ENCODE measurements at places on chromosomes 2 and 18.
A peak's percentile ranks its signal among the peaks of the same experiment; 100 is the strongest.

GRCh38 chr2:36466135-36466534, 110.6 kb downstream of the CRIM1 start:
- no peak for DNase-seq

GRCh38 chr18:70058916-70059315, 111.2 kb upstream of the CD226 start:
- no peak for DNase-seq

GRCh38 chr2:134348239-134348638, 94.4 kb downstream of the MGAT5 start:
- DNase-seq = no peak

DNA sequence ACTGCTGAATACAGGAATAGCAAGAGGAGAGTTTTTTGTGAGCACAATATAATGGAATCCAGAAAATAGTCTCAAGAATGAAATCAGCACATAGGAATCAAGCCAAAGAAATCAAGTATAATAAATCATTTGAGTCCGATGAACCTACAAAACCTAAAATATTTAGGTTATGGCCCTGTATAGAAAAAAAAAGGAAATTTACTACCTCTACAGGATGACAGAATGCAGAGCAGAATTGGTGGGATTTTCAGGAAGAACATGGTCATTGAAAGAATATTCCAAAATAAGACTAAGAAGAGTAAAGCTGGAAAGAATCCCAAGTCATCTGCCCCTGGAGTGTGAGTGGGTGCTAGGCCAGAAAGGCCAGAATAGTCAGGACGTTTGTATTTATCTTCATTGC, 1041.2 kb upstream of the CDH2 start:
- no peak for DNase-seq

DNA sequence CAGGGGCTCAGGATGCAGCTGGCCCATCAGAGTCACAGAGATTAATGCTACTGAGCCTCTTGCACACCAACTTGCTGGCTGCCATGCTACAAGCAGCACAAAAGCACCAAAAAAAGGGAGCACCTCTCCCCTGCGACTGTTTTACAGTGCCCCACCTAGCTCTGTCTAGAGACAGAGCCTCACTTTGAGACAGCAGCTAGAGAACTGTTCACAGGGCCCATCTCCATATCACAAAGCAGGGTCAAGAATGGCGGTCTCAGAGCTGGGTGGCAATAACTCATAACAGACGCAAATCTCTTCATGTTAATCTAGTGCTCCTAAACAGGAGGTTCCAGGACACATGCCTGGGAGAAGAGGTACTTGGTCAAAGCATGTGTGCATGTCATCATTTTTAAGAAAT, 953.0 kb downstream of the DCDC2C start:
- no peak for DNase-seq

DNA sequence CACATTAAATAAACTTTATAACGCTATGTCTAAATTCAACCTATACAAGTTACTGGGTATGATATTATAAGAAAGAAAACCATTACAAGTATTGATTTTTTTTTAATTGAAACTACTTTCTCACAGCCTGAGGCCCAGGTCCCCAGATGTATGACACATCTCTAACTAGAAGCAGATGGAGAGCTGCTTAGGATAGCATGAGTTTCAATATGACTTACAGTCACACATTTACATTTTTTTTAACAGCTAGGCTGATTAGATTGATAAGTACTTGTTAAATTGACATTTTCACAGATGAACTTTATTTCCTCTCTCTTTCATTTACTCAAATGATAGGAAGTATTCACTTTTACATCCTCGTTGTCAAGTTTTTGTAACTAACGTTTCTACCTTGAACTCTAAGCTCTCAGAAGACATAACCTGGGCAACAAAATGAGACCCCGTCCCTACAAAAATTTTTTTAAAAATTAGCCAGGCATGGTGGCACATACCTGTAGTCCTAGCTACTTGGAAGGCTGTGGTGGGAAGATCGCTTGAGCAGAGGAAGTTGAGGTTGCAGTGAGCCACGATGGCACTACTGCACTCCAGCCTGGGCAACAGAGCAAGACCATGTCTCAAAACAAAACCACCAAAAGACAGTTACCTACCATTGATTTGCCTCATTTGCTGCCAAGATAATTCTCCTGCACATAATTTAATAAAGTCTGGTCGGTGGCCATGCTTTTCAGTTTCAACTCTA, 52.4 kb downstream of the STK39 start:
- no peak for DNase-seq

DNA sequence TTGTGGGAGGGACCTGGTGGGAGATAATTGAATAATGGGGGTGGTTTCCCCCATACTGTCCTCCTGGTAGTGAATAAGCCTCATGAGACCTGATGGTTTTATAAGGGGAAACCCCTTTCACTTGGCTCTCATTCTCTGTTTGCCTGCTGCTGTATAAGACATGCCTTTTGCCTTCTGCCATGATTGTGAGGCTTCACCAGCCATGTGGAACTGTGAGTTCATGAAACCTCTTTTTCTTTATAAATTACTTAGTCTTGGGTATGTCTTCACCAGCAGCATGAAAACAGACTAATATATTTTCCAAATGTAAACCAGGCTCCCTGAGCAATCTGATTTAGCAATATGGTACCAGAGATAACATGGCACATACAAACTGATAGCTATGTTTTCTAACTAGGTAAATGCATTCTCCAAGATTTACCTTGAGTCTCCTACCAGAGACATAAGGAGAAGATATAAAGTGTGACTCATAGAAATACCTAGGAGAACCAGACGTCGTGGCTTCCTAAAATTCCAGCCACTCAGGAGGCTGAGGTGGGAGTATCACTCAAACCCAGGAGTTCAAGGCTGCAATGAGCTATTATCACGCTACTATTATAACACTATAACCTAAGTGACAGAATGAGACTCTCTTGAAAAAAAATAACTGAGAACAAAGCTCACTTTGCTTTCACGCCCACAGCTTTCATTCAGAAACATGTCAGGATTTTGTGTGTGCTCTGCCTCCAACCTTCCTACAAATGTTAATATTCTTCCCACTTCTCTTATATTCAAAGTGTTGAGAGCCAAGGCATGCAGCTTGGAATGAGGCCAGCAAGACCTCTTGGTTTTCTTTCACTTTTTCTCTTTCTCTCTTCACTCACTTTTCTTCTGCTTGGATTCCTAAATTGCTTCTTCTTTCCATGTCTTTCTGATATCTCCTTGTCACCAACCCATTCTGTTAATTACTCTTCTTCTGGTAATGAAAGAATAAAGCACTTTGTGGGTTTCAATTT, 263.9 kb upstream of the UBE2E3 start:
- no peak for DNase-seq

- DNase-seq = no peak
These were observed 53.3 kb upstream of the COL5A2 start for GRCh38 chr2:189232759-189233406.

- peak; percentile 71 for DNase-seq
These were observed 321.5 kb downstream of the FBXO15 start for GRCh38 chr18:73826098-73826497.

DNA sequence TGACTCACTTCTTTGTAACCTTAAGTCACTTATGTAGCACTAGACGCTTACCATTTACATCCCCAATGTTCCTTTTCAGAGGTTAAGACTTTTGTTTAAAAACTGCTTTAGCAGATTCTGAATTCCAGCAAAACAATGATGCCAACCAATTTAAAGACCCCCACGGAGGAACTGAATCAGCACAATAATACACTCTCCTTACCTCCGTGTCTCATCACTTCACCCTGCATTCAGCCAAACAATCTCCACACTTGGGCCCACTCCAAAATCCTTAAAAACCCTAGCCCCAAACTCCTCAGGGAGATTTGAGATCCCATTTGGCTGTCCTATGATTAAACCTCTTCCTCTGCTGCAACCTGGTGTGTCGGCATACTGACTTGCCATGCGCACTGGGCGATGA, 153.9 kb downstream of the B3GNT2 start:
- no peak for DNase-seq

DNA sequence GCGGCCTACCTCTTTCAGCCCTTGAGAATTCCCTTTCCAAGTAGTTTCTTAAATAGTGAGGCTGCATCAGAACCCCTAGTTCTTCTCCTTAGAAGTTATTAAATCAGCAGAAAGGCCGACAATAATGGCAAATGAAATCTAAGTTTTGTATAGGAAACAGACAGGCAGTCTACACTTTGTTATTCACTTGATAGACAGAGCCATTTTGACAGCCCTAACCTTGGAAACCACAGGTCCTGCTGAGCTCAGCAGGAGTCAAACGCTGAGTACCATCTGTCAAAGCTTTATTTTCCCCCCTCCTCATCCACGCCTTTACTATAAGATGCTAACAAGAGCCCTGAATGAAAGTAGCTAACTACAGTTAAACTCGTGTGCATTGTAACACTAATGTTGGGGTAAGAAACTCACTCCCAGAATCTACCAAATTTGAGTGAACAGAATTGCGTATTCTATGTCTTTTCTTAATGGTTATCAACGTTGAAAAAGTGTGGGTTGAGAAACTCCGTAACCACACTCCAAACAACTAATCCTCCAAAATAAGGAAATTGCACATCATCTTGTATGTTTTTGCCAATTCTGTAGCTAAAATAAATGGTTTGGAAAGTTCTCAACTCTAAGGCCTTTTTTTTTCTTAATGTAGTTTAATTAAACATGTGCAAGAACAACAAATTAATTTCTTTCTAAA, 90.6 kb upstream of the EFEMP1 start:
- DNase-seq = no peak

DNA sequence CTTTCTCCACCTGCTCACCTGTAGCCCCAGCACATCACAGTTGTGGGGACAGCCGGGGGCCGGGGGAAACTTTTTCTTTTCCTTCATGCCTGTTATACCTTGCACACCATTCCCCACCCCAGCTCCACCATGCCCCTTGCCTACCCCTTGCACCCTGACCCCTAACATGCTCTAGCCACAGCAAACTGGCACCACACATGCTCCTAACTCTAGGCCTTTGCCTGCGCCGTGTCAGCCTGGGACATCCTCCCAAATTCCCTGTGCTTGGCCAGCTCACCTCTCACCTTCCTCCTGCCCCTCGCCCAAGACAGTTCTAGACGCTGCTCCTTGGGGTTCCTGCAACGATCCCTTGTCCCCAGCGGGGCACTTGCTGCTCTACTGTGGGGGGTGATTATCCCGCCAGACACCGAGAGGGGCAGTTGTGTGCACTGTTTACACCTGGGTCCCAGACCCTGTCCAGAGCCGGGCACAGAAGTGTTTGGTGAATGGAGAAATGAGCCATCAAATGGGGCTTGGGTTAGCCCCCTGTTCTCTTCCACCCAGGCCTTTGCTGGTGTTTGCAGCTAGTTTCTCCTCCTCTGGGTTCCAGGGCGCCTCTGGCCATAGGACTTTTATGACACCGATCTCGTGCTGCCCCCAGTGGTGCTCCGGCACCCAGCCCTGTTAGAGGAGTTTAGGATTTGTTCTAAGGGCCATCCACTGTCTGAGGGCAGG, 129.8 kb downstream of the CTIF start:
- no peak for DNase-seq

DNA sequence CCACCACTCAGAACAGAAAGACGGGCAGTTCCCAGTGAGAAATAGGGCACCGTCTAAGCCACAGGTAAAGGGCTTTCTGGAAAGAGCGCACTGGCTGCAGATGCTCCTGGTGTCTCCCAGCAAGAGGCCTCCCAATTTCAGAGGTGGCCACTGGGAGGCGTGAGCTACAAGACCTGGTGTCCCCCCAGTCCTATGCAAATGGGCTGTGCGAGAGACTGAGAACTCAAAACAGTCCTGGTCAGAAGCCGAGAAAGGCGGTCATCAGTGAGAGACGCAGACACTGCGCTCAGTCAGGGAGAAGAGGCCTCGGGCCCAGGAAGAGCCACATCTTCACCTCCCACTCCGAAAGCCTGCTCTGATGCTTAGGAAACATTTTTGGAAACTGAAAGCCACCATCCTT, 179.5 kb downstream of the EIPR1 start:
- DNase-seq = no peak
